ENCODE measurements at places on chromosomes 12 and 14.

DNA sequence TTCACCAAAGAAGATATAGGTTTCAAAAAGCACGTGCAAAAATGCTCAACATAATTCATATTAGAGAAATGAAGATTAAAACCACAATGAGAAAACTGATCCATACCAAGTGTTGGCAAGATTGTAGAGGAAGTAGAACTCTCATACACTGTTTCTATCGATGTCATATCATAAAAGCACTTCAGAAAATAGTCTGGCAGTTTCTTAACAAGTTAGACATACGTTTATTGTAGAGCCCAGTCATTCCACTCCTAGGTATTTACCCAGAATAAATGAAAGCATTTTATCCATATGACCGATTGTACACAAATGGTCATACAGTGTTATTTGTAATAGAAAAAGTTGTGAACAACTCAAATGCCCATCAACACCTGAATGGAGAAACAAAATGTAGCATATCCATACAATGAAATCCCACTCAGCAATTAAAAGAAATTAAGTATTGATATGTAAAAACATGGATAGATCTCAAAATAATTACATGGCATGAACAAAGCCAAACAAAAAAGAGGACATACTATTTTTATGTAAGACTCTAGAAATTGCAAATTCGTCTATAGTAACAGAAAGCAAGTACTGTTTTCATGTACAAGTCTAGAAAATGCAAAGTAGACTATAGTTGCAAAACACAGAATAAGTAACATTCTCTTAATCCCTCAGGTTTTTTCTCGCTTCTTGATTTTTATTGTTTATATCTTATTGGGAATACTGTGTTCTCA is 41.0 kb downstream of the USP15 start:
- no peak for DNase-seq

- DNase-seq = no peak
Measured at GRCh38 chr14:41349289-41349910, 257.3 kb upstream of the LRFN5 start.

- no peak for DNase-seq
Measured at GRCh38 chr12:28693565-28694219, 455.4 kb upstream of the FAR2 start.

GRCh38 chr14:70190156-70190555 is 1.4 kb upstream of the SLC8A3 start:
- no peak for DNase-seq

DNA sequence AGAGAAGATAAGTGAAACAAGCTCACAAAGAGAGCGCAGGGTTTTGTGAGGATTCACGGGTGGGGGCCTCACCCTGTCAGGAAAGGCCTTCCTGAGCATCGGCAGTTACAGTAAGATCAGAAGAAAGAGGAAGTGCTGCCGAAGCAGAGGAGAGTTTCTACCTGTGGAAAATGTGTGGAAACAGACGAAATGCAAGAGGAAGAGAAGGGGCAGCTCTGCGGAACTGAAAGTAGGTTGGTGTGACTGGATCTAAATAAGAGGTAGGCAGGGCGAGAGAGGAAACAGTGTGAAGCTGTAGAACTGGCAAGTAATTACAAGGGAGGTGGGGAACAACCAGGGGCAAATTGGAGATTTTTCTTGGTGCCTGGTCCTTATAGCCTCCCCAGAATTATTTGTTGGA is 2.6 kb downstream of the GPR68 start:
- peak; percentile 63 for DNase-seq

DNA sequence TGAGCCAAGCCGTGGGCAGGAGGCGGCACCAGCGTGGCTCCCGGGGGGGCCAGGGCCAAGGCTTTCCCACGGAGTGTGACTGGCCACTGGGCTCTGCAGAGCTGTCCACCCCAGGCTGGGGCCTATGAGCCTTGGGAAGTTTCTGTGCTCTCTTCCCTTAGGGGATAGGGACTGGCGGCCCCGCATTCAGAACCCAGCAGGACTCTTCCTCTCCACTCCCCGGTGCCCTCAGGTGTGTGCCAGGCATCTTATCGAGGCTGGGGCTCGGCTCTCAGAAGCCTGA is 17.8 kb upstream of the EIF2B2 start:
- no peak for DNase-seq

DNA sequence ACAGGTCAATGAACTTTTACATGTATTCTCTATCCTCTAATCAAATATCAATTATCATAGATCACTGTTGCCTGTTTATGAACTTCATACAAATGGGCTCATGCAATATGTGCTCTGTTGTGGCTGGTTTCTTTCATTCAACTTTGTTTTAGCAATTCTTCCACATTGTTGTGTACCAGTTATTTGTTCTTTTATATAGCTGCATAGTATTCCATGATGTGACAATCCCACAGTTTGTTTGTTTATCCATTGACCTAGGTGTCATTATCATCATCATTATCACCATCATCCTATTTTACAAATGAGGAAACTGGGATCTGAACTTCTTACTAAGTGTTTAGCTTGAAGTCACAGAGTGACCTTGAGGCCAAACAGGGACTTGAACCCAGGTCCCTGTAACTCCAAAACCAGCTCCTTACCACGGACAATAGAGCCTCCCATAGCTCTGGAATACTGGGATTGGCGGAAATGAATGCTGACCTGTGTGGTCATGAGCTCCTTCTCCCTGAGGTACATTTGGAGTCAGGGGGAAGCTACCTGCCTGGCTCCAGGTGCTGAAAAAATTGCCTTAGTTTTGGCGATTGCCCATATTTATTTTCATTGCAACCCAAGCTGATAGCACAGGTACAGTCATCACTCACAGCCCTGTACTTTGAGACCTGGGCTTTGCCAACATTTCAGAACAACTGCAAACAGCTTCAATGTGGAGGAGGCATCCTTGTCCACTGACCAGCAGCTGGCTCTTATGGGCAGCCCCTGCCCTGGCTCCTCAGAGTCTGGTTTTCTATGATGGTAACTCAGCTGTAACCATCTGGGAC is 9.2 kb downstream of the ZFP36L1 start:
- DNase-seq = no peak

DNA sequence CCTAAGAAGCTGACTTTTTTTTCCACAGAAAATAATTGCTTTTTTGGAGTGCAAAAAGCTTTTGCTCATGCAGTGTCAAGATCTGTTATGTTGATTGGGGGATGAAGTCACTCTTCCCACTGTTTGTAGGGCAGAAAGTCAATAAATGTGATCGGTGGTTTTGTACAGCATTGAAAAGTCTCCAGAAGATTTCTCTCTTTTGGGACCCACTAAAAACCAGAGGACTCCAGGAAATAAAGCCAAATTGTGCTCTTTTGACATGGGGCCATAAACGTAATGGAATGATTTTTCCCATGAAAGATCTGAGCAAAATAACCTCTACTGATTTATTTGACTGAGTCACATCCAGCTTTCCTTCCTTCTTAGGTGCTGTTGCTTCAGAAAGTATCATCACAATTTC is 122.5 kb downstream of the SNAPC1 start:
- no peak for DNase-seq

DNA sequence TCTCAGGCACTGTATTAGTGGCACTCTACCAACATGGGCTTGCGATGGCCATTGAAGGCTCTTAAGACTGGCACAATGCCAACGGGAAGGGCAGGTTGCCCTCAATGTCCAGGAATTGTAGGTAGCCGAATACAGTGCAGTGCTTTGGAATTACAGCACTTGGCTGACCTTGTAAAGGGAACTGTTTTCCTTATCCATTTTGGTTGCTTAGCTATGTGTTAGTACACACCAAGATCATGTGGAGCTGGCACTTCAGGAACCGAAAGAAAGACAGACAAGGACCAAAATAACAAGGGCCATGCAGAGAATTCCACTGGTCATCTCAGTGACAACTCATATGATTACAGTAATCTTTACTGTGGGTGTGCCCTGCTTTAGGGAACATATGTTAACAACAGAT is 72.7 kb downstream of the DYRK2 start:
- no peak for DNase-seq

DNA sequence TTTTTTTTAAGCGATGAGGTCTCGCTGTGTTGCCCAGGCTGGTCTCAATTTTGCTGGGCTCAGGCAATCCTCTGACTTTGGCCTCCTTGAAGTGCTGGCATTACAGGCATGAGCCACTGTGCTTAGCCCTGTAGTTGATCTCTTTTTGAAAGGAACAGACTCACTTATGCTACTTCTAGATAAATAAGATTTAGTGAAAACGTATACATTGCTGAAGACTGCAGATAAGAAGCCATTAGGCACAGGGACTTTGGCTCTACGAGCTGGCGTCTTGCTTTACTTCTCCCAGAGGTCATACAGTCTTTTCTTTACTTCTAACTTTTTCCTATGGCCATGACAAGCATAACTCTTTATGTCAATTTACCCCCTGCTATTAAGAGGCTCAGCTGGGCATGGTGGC is 9.4 kb downstream of the PTGR2 start:
- DNase-seq = no peak

DNA sequence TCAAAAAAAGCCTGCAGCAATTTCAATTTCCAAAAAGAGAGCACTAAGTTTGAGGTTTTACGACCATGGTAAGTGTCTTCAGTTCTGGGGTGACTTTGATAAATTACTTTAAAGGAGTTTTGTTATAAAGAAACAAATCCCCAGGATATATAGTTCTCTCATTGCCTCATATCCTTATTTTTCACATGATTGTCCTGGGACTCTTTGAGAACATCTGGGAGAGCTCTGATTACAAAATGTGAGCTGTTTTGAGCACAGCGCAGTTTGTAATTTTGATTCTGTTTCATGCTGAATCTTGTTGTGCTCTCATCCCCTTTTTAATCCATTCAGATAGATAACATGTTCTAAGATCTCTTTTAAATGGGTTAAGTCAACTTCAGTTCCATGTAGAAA is 67.7 kb upstream of the DCN start:
- DNase-seq = no peak

DNA sequence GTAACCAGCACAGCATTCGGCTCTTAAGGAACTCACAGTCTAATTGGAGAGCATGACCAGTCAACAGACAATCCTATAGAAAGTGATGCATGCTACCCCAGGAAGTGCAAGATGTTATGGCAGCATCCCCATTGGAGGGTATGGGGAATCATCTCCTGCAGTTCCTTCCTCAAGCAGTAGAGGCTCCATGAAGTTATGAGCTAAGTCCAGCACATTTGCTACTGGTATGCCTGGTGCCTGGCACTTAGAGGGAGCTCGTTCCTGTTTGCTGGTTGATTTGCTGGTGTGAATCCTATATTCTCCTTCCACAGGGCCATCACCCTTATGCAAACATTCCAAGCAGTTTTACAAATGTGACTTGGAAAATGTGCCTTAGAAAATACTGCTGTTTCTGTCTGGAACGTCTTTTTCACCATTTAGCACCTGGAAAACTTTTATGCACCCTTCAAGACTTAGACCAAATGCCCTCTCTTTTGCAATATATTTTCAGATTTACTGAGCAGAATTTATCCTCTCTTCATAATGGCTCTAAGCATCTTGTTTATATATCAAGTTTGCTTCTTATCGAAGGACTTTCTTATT is 136.1 kb upstream of the WSCD2 start:
- no peak for DNase-seq

GRCh38 chr12:101650346-101651117 is 46.9 kb upstream of the CHPT1 start:
- no peak for DNase-seq

DNA sequence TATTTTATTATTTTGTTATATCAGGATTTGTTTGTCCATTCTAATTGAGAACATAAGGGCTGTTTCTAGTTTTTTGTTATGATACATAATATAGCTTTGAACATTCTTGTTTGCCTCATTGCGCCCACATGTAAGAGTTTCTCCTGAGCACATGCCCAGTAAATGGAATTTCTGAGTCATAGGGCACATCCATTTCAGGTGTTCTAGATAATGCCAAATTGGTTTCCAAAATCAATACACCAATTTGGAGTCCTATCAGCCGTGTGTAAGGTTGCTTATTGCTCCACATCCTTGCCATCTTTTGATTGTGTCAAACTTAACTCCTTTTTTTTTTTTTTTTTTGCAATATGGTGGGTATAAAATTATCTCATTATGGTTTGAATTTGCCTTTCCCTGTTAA is 97.9 kb upstream of the RESF1 start:
- DNase-seq = no peak

All from CD4-positive, alpha-beta T cell treated with Interleukin-17A for 4 hours (primary cell).